ENCODE measurements at places on chromosomes 1 and 21.

- DNase-seq, result no peak
These were observed 75.1 kb downstream of the UCHL5 start for GRCh38 chr1:192984080-192984479.

DNA sequence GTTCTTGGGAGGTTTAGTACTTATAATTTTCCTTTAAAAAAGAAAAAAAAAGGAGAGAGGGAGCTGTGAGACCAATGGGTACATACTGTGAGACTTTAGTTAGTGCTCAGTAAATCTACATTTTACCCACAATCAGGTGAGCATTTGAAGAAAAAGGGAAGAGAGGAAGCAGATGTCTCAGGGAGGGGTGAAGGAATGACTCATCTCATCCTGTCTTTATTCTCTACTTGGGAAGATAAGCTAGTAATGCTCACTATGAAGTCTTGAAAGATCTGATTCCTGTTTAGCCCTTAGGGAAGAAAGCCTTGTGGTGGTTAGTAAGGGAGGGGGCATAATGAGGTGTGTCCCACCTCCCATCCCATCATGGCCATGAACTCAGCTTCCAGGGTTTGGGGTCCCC lies 112.6 kb downstream of the PLD5 start:
- no peak for DNase-seq

- no peak for DNase-seq
These were observed 36.4 kb downstream of the PRKCZ start for GRCh38 chr1:2086446-2087078.

DNA sequence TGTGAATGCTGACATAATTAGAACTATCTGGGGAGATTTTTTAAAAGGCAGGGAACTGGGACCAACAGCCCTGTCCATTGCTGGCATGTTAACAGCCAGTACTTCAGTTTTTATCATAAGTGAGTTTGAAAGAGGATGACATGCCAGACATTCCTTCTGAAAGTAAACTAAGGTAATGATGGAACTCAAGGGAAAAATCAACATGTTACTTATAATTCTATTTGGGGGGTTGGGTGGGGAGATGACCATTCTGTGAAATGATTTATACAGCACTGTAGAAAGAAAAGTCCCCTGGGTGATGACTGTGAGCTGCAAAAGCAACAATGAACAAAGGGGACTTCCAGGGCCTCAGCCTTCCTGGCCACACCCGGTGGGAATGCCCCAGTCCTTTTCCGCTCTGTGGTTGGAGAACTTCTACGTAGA lies 5.4 kb upstream of the LAMC2 start:
- DNase-seq, result no peak

DNA sequence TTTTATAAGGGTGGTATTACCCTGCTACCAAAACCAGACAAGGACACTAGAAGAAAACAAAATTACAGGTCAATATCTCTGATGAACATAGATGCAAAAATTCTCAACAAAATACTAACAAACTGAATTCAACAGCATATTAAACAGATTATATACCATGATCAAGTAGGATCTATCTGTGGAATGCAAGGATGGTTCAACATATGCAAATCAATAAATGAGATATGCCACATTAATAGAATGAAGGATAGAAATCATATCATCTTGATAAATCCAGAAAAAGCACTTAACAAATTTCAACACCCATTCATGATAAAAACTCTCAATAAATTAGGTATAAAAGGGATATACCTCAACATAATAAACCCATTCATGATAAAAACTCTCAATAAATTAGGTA lies 24.3 kb upstream of the MYBPHL start:
- no peak for DNase-seq

Data from stimulated activated naive CD4-positive, alpha-beta T cell treated with Interleukin-2 at 50 U/mL for 16 hours (primary cell).